Suppressor macrophage treated with lipopolysaccharide for 4 hours (primary cell): ENCODE measurements at places on chromosomes 16 and 17.
A peak's percentile ranks its signal among the peaks of the same experiment; 100 is the strongest.

GRCh38 chr17:62882878-62883277 is 74.8 kb upstream of the MARCHF10 start:
- DNase-seq: peak; percentile 66

DNA sequence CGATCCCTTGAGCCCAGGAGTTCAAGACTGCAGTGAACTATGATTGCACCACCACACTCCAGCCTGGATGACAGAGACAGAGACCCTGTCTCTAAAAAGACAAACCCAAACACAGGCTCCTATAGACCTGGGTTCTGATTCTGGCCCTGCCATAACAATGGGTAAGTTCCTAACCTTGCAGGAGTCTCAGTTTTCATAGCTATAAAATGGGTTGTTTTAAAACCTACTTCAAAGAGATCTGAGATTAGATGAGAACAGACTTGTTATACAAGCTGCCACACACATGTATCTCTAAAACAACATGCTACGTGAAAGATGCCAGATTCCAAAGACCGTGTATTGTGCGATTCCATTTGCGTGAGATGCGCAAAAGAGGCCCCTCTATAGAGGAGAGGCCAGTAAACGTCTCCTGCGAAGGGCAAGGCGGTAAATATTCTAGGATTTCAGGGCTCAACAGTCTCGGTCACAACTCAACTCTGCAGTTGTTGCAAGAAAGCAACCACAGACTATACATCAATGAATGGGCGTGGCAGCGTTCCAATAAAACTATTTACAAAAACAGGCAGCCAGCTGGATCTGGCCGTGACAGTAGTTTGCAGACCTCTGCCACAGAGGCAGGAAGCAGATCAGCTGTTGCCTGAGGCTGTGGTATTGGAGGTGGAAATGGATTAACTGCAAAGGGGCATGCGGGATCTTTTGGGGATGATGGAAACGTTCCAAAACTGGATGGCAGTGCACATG is 5.9 kb downstream of the CORO7 start:
- no peak for DNase-seq

DNA sequence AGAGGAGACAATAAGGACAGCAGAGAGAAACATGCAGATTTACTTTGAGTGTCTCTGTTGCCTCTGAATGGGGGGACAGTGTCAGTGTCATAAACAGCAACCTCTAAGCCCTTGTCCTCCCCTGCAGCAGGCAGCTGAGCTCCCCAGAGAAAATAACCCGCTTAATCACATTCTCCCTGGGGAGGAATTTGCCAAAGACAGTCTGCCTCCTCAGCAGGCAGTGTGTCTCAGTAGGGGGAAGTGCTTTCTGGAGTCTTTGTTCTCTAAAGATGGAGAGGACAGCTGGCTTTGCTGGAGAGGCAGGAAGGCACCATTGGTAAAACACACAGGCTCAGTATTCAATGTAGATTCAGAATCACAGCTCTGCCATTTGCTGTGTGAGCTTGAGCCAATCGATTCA is 16.1 kb downstream of the TEKT5 start:
- DNase-seq: no peak

DNA sequence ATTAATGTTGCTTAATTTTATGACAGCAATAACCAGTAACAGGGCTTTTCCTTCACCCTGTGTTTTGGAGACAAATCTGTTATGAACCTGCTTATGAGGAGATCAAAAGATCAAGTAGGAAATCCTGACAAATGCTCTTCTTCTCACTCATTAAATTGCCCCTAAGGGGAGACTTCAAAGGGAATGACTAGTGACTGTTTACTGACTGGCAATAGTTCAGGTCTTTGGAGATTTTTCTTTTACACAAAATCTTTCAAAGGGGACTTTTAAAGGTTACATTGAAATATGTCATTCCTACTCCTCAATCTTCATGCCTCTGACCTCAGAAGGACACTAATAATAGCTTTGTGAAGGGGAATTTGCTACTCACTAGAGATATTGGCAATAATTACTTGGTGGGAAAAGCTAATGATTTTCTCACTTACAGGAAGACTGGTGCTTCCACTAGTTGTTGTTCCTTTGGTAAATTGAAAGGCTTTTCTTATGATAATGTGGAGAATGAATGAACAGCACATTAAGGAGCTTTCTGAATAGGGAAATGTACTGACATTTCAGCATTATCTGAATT is 292.9 kb upstream of the CA10 start:
- no peak for DNase-seq

- DNase-seq: peak; percentile 27
Observed at GRCh38 chr16:22360963-22361659, 13.3 kb downstream of the CDR2 start.

DNA sequence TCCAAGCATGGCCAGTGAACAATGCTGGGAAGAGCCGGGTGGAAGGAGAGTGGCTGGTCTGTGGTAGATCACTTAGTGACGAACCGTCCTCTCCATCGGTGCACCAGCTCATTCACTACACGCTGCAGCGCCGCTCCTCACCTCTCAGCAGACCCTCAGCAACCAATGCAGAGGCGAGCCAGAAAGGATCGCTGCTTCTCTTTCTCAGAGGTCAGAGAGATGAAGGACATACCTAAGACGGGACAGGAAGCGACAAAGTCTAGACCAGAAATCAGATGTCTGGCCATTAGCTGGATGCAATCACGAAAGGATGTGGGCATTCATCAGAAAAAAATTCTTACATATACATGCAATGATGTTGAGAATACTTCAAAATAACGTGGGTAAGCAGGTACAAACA is 26.9 kb downstream of the NSMCE1 start:
- DNase-seq: no peak

DNA sequence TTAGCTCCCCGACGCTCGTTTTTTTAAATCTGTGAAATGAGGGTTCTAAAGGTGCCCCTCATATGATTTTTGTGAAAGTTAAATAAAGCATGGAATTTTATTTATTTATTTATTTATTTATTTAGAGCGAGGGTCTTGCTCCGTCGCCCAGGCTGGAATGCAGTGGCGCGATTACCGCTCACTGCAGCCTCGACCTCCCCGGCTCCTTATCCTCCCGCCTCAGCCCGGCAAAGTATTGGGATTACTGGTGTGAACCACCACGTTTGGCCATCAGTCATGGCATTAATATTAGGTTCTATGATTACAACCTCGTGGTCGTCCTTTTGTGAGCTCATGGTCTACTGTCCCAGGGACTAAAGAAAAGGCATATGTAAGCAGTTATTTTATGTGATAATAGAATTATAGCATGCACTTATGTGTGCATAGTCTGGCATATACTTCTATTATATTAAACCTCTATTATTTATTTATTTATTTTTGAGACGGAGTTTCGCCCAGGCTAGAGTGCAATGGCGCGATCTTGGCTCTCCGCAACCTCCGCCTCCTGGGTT is 557 bp upstream of the LUC7L start:
- no peak for DNase-seq

GRCh38 chr17:67751101-67752074 is 33.7 kb downstream of the NOL11 start:
- no peak for DNase-seq

GRCh38 chr16:21568502-21569189 is 30.7 kb upstream of the METTL9 start:
- no peak for DNase-seq

DNA sequence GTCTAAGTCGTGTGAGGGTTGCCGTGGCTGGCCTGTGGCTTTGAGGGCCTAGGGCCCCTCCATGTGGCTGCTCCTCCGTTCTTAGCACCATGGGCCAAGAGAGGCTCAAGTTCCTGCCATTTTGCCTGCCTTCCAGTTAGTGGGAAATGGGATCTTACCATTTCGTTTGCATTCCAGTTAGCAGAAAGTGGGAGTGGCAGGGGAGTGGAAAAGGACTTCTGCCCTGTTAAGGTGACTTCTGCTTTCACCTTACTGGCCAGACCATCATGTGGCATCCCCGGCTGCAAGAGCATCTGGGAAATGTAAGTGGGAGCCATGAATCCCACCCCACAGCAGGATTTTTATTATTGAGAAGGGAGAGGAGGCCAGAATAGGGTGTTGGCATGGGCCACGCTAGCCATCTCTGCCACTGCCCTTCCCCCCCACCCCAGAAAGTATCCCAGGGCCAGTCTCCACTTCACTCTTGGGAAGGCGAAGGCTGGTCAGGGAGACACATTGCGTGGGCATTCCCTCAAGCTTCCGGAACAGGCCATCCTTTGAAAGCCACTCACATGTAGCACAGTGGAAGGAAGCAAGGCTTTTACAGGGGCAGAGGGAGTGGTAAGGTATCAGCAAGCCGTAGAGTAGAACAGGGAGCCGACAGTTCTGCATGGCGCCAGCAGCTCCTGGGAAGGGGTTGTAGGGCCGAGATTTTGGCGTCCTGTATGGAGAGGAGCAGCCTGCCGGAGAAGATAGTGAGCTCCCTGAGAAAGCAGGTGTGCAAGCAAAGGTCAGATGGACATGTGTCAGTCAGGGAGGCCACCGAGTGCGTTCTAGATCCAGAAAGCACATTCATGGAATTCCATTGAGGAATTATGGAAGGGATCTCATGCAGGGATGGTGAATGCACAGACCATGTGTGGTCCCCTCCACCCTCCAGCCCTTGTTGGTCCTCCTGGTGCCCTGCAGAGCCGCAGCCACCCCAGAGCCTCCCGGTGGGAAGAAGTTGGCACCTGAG is 33.4 kb downstream of the CMIP start:
- peak; percentile 48 for DNase-seq

DNA sequence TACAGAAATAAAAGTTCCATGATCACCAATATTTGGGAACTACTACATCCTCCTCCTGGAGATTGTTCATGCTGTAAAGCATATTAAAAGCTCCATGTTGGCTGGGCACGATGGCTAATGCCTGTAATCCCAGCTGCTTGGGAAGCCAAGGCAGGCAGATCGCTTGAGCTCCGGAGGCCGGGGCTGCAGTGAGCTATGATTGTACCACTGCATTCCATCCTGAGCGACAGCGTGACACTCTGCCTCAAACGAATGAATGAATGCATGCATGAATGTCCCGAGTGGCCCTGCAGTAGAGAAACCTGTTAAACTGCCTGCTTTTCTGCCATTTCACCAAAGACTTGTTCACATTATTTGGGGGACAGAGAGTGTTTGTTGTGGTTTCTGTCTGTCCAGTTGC is 15.0 kb downstream of the CNEP1R1 start:
- DNase-seq: no peak

DNA sequence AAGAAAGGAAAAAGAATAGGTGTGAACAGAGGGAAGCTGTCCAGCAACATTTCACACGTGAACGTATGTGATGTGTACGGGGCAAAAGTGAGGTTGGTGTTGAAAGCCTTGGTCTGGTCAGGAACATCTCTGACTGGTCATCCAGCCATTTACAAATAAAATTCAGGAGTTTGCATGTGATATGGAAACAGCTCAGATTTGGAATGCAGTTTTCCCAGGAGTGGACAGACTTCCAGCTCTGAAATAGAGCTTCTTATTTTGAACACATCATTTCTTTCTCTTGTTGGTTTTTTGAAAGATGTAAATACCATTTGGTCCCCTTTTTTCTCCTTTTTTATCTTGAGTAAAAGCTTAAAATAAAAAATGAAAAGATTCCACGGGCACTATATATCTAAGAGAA is 566.2 kb upstream of the ZFHX3 start:
- no peak for DNase-seq

DNA sequence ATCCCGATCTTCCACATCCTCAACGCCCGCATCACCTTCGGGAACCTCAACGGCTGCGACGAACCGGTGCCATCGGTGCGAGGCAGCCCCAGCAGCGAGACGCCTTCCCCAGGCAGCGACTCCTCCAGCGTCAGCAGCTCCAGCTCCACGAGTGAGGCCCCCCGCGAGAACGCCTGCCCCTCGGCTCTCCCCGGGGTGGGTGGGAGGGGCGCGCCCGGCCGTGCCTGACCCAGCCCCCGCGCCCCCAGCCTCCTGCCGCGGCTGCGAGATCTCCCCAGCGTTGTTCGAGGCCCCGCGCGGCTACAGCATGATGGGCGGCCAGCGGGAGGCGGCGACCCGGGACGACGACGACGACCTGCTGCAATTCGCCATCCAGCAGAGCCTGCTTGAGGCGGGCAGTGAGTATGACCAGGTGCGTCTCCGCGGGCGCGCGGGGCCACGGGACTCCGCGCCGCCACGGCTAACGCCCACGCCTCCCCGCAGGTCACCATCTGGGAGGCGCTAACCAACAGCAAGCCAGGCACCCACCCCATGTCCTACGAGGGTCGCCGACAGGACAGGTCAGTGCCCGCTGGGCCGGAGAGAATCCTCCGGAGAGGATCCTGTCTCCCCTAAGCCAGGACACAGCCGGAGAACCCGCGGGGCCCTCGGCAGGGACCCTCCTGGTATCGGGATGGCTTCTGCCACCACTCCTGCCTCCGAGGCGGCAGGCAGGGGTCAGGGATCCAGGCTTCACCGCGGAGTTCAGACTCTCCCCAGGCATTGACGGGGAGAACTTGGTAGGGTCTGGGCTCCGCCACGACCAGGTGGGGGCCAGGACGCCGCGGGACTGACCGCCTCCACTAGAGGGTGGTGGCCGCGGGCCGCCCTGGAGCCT is 10.1 kb downstream of the CORO6 start:
- no peak for DNase-seq

GRCh38 chr17:62749926-62750325 is 58.2 kb downstream of the MARCHF10 start:
- no peak for DNase-seq

DNA sequence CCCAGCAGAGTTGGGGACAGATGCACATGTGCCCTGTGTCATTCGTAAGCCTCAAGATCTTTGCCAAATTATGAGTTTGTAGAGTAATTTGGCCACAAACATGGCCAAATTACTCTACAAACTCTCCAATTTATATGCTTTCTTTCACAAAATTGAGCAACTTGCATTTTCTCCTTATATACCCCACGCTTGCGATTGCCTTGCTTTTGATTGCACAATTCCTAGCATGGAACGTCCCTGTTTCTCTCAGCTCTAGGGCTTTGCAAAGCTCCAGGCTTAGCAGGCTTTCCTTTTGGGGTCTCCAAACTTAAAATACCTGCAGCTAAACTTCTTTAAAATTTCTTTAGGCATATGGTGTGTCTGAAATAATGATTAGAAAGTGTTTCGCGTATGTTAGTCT is 28.5 kb upstream of the MAF start:
- DNase-seq: no peak

GRCh38 chr16:75429621-75430403 is 3.5 kb downstream of the CFDP1 start:
- no peak for DNase-seq

DNA sequence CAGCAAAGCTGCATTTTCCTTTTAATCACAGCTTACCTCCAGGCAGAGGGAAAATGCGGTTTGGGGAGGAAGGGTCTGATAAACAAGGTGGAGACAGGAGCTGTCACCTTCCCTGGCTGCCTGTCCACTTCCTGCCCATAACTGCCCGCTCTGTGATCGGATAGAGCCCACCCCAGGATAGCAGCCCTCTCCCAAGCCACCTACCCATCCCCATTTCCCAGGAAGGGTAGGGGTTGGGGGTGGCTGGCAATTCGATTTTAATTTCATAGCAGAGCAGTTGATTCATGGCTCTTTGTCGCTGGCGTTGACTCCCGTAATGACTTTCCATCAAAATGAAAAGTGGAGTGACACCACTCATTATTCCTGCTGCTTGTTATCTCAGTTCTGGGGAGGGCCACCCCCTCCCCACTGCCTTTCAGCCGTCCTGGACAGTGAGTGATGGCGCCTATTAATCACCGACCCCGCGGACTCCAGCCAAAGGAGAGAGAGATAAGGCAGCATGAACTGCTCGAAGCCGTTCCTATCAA is 11.2 kb downstream of the CDK5RAP3 start:
- DNase-seq: no peak
